Stimulated activated CD8-positive, alpha-beta memory T cell treated with anti-CD3 and anti-CD28 coated beads, Interleukin-2, amount 100 ng/mL, for 1 hour (primary cell): ENCODE measurements at places on chromosomes 3 and 15.

DNA sequence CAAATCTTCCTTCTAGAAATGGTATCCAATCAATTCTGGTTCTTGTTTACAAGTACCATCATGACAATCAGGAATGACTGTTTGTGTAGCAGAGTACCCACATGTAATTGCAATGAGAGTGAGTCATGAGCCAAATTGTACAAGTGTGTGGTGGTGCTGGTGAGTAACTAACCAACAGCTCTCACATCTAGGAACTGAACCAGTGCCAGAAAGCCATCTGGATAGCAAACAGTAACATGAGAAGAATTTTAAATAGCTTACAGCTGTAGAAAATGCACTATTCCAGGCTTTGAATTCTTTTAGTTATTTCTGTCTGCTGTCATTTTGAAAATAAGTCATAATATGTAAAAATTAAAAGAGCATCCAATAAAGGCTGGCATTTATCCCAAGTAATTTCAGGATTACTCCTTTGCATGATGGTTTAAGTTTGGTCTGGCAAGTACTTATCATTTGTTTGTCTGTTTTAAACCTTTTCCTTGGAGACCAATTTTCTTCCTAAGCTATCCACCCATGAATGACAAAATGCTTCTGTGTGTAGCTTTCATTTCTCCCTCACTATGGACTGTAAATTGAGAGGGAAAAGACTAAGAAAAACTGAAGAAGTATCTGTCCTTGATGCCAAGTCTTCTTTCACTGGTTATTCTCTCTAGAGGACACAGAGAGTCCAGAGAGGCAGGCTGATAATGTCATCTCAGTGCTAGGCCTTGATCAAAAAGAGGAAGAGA lies 60.0 kb downstream of the PIK3CB start:
- DNase-seq, result no peak

DNA sequence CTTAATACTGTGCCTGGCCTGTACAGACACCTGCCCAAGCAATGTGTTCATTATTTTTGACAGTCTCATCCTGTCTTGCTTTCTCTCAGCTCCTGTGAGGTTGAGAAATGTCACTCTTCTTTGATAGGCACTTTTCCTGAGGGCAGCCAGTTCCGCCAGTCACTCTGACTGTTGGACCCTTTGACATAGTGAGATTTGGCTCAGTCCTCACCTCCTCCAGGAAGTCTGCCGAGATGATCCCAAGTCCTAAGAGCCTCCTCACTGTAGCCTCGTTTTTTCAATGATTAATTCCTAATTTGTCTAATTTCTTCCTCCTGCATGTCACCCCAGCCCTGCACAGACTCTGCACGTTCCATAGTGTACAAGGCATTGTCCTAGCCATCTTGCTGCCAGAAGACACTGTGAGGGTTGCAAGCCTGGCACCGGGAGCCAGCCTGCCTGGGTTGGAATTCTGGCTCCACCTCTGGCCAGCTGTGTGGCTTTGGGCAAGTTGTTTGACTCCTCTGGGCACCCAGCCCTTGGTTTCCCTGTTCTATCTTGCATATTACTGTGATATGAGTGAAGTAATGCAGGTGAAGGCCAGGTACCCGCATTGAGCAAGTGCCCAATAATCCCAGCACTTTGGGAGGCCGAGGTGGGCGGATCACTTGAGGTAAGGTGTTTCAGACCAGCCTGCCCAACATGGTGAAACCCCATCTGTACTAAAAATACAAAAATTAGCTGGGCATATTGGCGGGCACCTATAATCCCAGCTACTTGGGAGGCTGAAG lies 24.3 kb downstream of the RPLP1 start:
- DNase-seq, result no peak

- no peak for DNase-seq
Measured at GRCh38 chr15:31342781-31343626, 16.4 kb downstream of the KLF13 start.

- DNase-seq, result no peak
Measured at GRCh38 chr3:159922193-159922840, 66.3 kb upstream of the IL12A start.

DNA sequence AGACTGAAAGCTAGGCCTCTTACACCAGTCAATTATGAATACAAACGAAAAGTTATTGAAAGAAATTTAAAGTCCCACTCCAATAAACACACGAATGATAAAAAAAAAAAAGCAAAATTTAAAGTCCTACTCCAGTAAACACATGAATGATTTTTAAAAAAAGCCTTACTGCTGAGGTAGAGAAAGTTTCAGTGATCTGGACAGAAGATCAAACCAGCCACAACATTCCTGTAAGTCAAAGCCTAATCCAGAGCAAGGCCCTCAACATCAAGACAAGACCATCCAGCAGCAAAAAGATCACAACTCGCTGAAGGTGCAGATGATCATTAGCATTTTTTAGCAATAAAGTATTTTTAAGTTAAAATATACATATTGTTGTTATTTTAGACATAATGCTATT lies 95.6 kb upstream of the LIPC start:
- no peak for DNase-seq
